ENCODE measurements at places on chromosomes 11 and 22.

DNA sequence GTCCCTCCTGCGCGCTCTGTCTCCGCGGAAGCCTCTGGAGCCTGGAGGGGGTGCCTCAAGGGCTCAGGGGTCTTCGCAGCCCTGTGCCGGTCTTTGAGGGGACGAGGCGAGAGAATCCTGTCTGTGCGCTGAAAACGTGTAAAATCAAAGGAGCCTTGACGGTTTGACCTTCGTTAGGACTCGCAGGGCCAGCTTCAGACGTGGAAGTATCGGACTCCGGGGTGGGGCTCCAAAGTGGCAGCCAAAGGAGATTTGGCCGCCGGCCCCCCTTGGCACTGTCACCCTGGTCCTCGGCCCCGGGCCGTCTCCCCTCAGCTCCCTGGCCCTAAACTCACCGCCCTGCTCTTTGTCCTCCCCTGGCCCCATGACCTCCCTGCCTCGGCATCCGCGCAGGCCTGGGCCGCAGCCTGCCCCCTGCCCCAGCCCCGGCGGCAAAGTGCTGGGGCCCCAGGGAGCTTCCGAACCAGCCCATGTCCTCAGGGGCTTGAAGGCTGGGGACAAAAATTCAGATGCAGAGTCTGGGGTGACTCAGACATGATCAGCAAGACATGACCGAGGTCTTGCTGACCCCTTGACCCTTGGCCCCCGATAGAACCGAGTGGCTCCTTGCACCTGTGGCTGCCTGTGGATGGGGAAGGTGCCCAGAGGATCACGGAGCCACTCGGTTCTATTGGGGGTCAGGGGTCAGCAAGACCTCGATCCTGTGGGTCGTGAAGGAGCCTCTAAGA, 6.9 kb upstream of the PHRF1 start:
- DNase-seq: no peak

DNA sequence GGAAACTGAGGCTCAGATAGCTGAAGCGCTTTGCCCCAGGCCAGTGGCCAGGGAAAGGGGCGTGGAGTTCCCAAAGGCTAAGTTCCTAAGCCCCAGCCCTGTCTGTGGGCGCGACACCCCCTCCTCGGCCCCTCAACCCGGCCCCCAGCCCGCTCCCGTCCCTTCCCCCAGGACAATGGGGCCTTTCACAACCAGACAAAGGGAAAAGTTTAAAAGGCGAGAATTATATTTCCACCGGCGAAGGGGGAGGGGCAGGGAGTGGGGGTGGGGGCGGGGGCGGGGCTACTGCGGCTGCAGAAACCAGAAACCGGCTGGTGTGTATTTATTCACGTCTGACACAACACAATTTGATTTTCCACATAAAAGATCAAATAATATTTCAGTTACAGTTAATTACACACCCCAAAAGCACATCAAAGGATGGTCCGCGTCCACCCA, 192.1 kb downstream of the MN1 start:
- DNase-seq: no peak

DNA sequence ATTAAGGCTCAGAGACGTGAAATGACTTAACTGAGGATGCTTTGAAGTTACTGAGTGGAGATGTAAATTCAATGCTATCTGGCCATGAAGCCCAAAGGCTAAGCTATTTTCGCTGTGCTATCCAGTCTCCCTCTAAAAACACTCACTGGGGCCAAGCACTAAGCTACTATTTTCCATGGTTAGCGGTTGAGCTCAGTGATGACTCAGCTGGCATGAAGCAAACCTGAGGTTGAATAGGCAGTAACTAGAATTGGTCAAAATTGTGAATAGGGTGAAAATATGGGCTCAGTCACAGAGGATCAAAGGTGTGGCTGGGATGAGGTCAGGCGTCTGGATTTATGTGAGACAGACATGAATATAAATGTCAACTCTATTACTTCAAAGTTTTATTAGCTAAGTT, 564.2 kb upstream of the KIRREL3 start:
- DNase-seq: no peak

- no peak for DNase-seq
These were observed 70.7 kb upstream of the TTC12 start for GRCh38 chr11:113243696-113244095.

DNA sequence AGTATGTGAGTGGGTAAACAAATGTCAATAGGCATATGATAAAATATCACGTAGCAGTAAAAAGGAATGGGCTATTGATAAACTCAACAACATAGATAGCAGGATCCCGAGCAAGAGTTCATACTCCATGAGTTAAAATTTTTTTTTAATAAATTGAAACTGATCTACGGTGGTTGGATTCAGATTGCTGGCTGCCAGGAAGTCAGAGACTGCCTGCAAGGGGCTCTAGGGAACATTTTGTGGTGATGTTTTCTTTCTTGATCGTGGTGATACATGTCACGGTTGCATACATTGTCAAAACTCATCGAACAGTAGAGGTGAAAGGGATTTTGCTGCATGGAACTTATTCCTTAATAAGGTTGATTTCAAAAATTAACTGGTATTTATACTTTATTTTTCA, 62.6 kb upstream of the WNT7B start:
- DNase-seq: no peak

DNA sequence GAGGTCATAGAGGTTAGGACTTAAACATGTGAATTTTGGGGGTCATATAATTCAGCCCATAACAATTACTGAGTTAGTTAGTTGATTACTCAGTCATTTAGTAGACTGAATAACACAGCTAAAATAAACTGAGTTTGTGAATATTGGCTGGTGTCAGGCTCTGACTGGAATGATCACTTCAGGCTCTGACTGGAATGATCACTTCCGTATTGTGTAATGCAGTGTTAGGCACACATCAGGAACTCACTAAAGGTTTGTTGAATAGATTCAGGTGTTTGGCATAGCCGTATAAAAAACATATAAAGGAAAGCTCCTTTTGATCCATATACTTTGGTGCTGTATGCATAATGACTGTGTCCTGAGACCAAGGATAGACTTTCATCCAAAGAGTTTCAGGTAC, 610.5 kb downstream of the INSC start:
- DNase-seq: no peak

GRCh38 chr22:29539105-29539504, 14.5 kb downstream of the THOC5 start:
- DNase-seq: no peak

DNA sequence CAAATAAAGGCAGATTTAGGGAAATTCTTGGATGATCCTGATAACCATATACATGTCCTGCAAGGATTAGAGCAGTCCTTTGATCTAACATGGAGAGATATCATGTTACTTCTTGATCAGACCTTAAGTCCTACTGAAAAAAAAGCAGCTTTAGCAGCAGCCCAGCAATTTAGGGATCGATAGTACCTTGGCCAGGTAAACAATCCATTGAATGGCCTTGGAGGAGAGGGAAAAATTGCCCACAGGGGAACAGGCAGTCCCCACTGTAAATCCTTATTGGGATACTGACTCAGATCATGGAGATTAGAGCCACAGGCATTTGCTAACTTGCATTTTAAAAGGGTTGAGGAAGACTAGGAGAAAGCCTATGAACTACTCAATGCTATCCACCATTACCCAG, 47.8 kb downstream of the PRSS23 start:
- no peak for DNase-seq

GRCh38 chr11:21658654-21659193, 534.2 kb upstream of the ANO5 start:
- no peak for DNase-seq

DNA sequence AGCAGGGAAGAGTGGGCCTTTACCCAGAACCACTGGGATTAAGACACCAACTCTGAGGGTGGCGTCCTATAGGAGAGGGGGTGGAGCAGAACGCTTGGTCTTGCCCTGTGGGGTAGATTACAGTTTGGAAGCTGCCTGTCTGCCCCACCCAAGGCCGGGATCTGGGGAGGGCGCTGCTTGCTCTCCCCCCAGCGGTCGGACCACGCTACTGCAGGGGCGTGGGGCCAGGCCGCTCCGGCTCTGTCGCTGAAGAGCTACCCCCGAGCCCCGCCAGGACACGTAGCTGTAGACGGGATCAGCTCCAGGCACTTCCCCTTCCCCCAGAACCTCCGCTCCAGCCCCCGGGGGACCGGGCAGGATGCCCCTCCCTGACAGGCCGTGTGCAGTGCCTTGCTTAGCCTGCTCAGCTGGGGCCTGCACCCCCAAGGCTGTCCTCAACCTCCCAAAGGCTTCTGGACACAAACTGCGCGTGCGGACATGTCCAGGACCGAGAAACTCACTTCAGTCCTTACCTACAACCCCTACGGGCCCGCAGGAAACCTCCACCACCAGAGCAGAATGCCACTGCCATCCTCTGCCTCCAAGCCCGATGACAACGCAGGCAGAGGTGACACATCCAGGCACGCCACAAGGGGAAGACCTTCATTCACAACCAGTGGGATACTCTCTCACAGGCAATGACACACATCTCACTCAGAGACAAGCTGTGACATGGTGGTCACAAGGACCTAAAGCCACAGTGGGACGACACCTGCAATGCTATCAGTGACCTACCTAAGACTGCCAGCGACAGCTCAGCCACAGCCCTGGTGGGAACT, 3.6 kb downstream of the AHNAK start:
- peak; percentile 89 for DNase-seq

DNA sequence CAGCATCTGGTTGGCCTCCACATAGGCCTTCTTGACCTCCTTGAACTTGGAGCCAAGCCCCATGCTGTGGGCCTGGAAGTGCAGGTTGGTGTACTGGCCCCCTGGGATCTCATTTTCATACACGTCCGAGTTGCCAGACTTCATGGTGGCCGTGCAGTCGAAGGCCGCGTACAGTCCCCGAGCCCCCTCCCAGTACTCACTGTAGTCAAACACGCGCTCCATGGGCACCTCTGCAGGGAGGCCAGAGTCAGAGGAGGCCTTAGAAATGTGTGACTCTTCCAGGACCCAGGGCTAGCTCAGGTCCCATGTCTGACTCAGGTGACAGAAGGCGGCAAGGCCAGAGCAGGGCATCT, 6.7 kb upstream of the LRFN4 start:
- DNase-seq: no peak

DNA sequence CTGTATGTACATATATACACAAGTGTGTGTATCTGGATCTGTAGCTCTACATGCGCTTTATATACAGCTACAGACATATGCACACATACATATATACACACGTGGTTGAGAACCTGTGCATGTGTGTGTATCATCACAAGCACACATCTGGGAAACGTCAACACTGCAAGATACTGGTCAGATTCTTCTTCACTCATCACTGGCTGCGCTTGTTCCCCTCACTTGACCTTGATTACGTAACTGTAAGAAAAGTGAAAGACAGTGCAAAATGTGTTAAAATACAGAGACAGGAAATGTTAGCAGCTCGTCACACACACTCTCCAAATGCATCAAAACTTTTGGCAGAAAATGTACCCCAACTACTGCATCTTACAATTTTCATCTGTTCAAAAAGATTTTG, 51.9 kb upstream of the MN1 start:
- no peak for DNase-seq

All from A673 (cell line).